ENCODE measurements at places on chromosomes 4 and X. TPM values are rescaled to one million over a fixed set of nuclear protein-coding genes. Genes with fewer than 3 reads are reported as not detected.

- DNase-seq = no peak
Observed at GRCh38 chrX:74147439-74147838, 156.5 kb upstream of the ZCCHC13 start.

DNA sequence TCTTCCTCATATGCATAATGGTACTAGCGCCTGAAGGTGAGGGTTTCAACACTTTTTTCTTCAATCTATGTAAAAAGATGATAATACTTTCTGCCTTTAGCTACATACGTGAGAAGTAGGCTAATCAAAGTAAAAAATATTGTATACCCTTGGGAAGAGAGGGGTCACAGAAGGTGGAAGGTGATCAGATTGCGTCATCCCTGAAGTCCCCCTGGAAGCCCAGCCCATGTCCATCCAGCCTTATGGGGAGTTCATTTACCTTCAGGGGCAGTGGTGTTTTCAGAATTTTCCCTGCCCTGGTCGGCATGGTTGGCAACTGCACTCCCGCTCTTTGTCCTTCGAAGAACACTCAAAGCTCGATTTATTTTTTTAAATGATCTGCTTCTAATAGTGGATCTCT is 84.2 kb downstream of the LNX1 start:
- no peak for DNase-seq

The IQSEC2 gene
- polyA plus RNA-seq = 12.6 TPM

The MTMR8 gene
- 2.5 TPM for polyA plus RNA-seq

The CFAP47 gene
- polyA plus RNA-seq = 0.14 TPM

The HELT gene
- not detected for polyA plus RNA-seq

DNA sequence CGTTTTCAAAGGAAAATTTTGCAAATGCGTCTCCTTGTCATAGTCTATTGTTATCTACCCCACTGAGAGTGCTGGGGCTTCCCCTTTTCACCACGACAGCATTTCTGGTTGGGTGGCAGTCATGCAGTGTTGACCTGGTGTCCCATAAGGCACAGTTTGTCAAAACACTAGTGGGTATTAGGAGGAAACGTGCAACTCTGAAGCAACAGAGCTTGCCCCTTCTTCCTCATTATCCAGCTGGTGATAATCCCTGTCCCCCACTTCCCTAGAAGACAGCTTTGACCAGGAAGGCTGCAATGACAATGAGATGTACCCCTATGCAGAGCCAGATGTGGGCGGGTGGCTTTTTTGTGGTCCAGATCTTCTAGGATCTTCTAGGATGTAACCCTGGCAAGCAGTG is 1.8 kb downstream of the TBC1D1 start:
- no peak for DNase-seq

The AMTN gene
- polyA plus RNA-seq = not detected

GRCh38 chr4:33407496-33407895 is 2687.3 kb downstream of the PCDH7 start:
- DNase-seq = no peak

The AVPR2 gene
- 6.1 TPM for polyA plus RNA-seq

DNA sequence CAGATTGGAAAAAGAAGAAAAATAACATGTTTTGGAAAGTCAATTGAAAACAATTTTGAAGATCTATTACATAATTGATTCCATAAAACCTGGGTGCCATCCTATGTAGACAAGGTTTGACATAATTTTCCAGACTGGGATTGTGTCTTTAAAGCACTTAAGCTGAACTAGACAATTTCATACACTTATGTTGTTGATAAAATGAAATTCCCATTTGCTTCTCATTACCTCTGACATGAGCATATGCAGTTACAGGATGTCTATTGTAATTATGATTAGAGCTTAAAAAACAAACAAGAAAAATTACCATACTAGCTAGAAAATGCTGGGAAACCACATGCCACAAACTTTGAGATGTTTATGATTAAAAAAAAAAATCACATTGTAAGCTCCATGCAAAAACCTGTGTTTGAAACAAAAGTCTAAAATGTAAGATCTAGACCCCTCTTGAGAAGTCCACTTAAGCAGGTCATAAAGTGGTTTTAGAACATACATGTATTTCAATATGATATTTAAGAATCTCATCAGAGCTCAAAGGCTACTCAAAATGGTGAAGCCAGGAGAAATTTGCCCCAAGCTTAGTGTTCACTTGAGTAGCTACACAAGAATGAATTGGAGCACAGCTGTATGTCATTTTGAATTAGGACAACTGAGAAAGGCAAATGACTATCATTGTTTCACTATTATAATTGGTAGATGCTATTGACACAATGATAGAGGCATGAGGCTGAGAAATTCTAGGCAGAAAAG is 181.1 kb upstream of the PABPC4L start:
- no peak for DNase-seq

The ZNF827 gene
- polyA plus RNA-seq = 13.4 TPM

GRCh38 chr4:137572163-137572562 is 39.9 kb upstream of the PCDH18 start:
- no peak for DNase-seq

DNA sequence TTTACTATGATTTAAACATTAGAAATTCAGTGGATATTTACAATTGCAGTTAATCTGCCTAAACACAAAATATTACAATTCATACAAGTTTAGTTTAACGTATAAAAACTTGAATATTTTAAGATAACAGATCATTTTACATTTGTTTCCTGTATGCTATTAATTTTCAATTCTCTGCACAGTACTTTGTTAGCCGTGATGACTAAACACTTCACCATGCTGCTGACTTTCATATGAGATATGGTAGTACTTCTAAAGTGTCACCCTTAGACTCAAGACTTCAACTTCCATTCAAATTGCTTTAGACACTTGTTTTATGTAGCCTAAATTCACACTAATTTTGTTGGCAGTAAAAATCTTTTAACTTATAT is 1646.4 kb upstream of the ADGRL3 start:
- DNase-seq = no peak

DNA sequence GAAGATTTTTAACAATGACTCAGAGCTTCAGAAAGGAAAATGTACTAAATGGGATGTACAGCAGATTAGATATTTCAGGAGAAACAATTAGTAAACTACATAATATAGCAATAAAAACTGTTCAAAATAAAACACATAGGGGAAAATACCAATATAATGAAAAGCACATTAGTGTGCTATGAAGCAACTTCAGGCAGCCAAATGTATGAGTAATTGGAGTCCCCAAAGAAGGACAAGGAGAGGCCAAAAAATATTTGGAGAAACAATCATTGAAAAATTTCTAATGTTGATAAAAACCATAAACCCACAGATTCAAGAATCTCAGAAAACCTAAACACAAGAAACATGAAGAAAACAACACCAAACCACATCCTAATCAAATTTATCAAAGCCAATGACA is 129.3 kb upstream of the CHRDL1 start:
- DNase-seq = no peak

DNA sequence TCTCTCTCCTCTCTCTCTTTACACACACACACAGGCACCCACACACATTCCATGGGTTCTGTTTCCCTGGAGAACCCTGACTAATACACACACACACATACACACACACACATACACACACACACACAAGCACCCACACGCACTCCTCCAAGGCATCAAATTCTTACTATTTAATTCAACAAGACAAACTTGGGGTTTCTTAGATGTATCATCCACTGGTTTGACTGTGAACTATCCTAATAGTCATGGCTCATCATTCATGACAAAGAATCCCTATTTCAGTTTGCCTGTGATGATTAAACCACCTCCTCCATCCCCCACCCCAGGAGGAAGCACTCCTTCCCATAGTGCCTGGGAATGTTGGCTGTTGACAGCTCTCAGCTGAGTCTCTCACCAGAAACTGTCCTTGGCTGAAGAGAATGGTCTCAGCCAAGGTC is 98.2 kb downstream of the USP46 start:
- no peak for DNase-seq

The NAT8L gene
- 7.2 TPM for polyA plus RNA-seq

DNA sequence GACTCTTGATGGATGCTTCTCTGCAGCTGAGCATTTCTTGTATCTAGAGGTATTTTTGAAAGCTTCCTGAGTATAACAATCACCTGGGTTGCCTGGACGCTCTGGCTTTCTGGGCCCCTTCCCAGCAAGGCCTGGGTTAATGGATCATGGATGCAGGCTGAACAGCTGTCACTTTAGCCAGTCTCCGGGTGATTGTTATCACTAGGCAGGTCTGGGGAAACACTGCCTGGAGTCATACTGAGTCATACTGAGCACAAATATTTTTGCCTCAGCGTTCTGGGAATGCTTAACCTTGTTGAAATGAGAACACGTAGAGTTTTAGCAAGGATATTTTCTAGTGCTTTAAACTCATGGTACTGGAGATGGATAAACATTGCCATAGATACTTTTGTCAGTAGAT is 102.6 kb downstream of the PHEX start:
- DNase-seq = no peak

- no peak for DNase-seq
Observed at GRCh38 chr4:184347251-184348239, 126.8 kb downstream of the IRF2 start.

The ABLIM2 gene
- 7.0 TPM for polyA plus RNA-seq

DNA sequence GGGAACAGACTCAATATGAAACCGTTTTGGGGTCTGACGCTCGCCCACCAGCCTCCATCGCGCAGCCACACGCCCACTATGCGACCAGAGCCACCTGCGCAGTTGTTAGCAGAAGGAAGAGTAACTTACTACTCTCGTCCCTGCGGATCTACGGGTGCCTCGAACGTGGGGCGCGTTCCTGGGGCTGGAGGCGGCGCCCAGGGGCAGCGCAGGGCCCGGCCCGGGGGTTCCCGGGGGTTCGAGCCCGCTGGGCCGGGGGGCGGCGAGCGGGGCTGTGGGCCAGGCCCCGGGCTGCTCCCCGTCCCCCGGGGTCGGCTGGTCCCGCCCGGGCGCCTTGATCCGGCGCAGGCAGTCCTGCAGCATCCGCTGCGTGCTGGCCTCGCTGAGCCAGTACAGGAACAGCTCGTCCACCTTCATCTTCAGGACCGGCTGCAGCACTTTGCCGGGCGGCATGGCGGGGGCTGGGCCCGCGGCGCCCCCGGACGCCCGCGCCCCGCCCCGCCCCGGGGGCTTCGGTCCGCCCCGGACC is 404 bp downstream of the PPP2R3B start:
- no peak for DNase-seq

- DNase-seq = no peak
Observed at GRCh38 chrX:110276778-110277177, 41.1 kb downstream of the AMMECR1 start.

GRCh38 chr4:112593438-112594133 is 43.1 kb downstream of the ZGRF1 start:
- no peak for DNase-seq

The L1CAM gene
- polyA plus RNA-seq = 1.9 TPM

- DNase-seq = no peak
Observed at GRCh38 chrX:28850955-28851354, 263.7 kb downstream of the IL1RAPL1 start.

The PF4V1 gene
- 1.4 TPM for polyA plus RNA-seq

The WDR1 gene
- 140 TPM for polyA plus RNA-seq

The RAB39B gene
- 3.6 TPM for polyA plus RNA-seq

- no peak for DNase-seq
Observed at GRCh38 chrX:68827256-68827655, 1.6 kb upstream of the EFNB1 start.

GRCh38 chrX:148498067-148498466 is 2.4 kb upstream of the AFF2 start:
- DNase-seq = no peak

DNA sequence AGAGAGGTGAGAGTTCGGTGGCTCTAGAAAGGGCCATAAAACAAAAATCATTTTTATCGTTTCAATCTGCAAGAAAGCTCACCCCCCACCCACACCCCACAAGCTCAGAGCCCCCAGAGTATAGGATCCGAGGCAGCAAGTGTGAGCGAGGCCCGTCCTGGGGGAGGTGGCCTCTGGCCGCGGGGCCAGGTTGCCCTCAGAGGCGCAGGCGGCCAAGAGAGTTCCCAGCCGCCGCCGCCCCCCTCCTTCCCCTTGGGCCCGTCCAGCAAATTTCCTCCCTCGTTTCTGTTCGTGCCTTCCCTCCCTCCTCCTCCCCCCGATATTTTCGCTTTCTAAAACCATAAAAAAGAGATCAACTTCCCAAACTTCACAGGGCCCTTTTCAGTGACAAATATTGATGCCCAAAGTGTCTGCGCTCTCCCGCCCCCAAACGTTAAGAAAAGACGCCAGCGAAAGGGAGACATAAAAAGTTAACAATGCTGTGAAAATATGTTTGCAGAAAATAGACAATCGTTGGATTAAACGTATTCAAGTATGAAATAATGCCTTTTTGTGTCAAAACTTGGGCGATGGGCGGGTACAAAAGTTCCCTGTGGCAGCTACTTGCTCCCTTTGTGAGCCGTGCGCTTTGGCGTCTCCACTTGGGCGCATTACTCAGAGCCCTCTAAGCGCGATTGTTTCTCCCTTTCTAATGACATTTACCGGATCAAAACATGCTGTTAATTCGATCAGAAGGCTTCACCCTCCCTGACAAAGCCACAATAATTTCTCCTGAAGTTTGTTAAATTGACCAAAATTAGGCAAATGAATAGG is 1.1 kb upstream of the HELT start:
- no peak for DNase-seq

DNA sequence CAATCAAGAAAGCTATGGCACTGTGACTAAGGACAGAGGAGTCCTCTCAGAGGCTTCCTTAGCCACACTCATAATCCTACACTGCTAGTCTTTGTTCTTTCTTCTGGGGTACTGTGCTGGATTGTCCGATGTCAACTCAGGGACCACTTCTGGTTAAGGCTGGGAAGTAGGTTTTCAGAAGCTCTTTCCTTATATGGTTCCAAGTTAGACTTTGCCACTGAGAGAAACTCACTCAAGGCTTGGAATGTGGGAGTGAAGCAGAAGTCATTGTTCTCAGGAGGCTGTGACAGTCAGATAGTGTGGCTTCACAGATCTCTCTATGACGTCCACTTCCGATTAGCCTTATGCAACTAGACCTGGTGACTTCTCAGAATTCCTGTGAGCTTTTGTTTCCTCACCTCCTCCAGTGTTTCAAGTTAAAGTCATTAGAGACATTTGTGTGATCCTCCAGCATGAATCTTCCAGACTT is 317.3 kb upstream of the F9 start:
- DNase-seq = no peak

- no peak for DNase-seq
Observed at GRCh38 chr4:89992744-89993143, 98.1 kb downstream of the MMRN1 start.

The MAGEB1 gene
- polyA plus RNA-seq = not detected

- DNase-seq = no peak
Observed at GRCh38 chr4:88244816-88245579, 39.4 kb downstream of the PPM1K start.

The FHDC1 gene
- 8.1 TPM for polyA plus RNA-seq

The TSPAN6 gene
- 139 TPM for polyA plus RNA-seq

Measured in left renal pelvis (tissue), 4 donors.